GM12878 (cell line): ENCODE measurements at places on chromosomes 1 and 21. TPM values are rescaled to one million over a fixed set of nuclear protein-coding genes. Genes with fewer than 3 reads are reported as not detected.

BTG3 gene
- total RNA-seq, result 27.7 and 28.6 TPM in 2 replicates

MRPL24 gene
- 87.4 and 104 TPM in 2 replicates for total RNA-seq

FCRLA gene
- total RNA-seq, result 286 and 294 TPM in 2 replicates

EXOSC10 gene
- total RNA-seq, result 60.0 and 62.5 TPM in 2 replicates

CHODL gene
- 0.19 and 0.28 TPM in 2 replicates for total RNA-seq

SPAG17 gene
- total RNA-seq, result not detected in 2 replicates

KLHDC7A gene
- not detected in 2 replicates for total RNA-seq

DNA sequence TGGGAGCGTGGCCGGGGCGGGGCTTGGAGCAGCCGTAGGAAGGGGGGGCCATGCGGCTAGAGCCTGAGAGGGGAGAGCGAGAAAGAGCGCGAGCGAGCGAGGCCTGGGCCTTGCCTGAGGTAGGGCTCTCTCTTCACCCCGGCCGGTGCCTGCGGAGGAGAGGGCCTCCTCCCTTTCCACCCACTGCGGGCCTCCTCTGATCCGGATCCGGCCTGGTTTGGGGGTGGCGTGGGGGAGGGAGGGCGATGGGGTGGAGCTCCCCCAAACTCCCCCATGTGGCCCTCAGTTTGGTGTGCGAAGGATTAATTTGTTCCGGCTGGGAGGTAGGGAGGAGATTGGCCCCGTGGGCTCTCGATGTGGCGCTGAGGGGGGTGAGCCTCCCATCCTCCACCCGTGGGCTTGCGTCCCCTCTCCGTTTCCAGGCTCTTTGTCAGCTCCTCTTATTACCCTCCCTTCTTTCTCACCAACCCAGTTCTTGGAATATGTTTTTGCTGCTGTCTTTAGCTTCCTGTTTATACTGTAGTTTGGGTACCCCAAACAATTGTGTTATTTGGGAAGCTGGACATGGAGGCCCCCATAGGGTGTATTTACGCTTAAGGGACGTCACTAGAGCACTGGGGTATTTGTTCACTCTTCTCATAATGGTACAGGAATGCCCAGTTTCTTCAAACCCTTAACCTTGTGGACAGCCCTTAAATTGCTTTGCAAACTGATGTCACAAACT is 685 bp downstream of the UBAP2L start:
- H3K4me1 ChIP-seq, result peaks cover 21% of the 10 kb centered on the region
- no peaks in the 10 kb centered on the region for H3K27me3 ChIP-seq
- DNase-seq, result no peak
- peaks cover 19% of the 10 kb centered on the region for H3K36me3 ChIP-seq
- peak overlapping the region; percentile 94 for H3K27ac ChIP-seq

DNA sequence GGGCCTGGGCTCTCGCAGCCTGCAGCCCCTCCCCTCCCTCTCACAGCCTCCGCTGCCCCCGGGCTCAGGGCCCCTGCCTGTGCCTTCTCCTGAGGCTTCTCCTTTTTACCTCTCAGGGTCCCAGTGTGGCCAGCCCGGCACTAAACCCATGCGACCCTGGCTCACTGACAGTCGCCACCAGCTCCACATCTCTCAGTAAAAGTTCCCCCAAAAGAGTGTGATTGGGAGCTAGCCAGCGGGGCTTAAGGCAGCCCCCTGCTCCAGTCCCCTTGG is 26.6 kb downstream of the PDE9A start:
- H3K4me1 ChIP-seq, result no peaks in the 10 kb centered on the region
- DNase-seq, result no peak
- H3K36me3 ChIP-seq, result no peaks in the 10 kb centered on the region
- no peak overlapping the region for H3K27ac ChIP-seq

DNA sequence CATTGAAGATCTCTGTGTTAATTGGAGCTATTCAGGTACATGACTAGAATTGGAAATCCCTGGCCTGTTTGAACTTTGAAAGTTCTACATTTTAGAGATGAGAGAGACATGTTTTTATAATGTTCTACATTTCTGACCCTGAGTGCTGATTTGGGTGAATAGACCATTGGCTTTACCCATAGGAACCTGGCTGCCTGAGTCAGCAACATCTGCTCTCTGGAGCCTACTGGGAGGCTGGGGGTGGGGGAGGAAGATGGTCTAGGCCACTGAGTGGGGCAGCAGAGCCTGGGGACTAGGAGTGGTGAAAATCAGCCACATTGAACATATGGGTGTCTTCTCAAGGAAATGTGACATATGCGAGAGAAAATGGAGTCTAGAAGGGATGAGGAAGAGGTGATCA is 1.4 kb upstream of the VANGL1 start:
- no peaks in the 10 kb centered on the region for H3K36me3 ChIP-seq
- no peak overlapping the region for H3K27ac ChIP-seq
- peaks cover 3% of the 10 kb centered on the region for H3K4me1 ChIP-seq
- DNase-seq, result no peak

DNA sequence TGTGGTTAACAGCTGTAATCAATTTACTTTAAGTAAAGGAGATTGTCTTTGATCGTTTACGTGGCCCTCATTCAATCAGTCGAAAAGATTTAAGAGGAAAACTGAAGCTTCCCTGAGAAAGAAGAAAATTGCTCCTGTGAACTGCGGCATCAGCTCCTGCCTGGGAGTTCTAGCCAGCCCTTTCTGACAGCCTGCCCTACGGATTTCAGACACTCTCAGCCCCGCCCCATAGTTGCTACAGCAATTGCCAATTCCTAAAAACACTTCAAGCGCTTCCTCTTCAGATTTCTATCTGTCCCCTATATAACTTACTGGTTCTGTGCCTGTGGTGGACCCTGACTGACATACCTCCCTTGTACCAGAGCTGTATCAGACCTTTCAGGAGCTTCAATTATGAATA is 277.6 kb downstream of the DSCAM start:
- no peak overlapping the region for H3K4me3 ChIP-seq
- H3K4me1 ChIP-seq, result no peaks in the 10 kb centered on the region
- H3K36me3 ChIP-seq, result no peaks in the 10 kb centered on the region
- DNase-seq, result no peak
- no peaks in the 10 kb centered on the region for H3K27me3 ChIP-seq

DNA sequence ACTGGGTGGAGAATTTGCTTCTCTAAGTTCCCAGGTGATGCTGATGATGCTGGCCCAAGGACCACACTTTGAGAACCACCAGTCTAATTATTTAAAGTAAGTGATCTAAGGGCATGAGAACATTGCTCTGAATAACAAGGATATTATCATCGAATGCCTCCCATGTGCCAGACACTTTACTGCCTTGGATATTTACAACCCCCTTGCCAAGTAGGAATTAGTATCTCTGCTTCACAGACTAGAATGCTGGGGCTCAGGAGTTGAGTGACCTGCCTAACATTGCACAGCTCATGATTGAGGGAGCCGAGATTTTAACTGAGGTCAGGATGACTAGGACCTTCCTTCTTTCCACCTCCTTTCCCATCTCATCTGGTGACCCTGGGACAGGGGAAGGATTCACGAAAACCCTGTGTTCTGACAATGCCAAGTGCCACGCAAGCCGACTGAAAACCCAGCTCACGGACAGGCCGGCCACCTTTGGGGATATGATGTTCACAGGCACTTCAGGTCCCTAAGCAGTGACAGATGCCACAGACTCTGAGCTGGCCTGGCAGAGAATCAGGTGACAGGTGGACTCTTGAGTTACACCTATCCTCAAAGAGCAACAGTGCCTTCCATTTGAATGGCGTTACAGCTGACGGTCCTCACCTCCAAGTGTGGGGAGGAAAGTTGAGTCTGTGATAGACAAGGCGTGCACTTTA is 230.7 kb downstream of the TOMM20 start:
- H3K4me3 ChIP-seq, result no peak overlapping the region
- H3K27ac ChIP-seq, result no peak overlapping the region
- H3K36me3 ChIP-seq, result no peaks in the 10 kb centered on the region
